Suprapubic skin (tissue), 4 donors: ENCODE measurements at places on chromosomes 1 and 21.

DNA sequence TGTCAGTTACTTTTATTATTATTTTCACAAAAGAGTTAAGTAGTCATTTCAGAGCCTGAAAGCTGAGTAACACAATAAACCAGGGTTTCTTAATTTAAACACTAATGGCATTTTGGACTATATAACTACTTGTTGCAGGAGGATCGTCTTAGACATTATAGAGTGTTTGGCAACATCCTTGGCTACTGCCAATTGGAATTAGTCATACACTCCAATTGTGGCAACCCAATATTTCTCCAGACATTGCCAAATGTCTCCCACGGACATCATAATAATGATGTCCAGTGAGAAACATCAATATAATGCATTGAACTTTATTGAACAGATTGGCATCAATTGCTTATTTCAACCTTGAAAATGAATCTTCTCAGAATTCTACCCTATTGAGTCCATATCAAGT is 441.9 kb upstream of the ADGRL4 start:
- DNase-seq: no peak

- peak; percentile 92 for DNase-seq
Observed at GRCh38 chr1:2548068-2548589, 8.0 kb upstream of the TNFRSF14 start.

GRCh38 chr1:235012436-235013210 is 116.0 kb downstream of the TOMM20 start:
- peak; percentile 67 for DNase-seq

- no peak for DNase-seq
Observed at GRCh38 chr1:167670563-167670962, 40.5 kb downstream of the RCSD1 start.

GRCh38 chr1:15414445-15414983 is 4.8 kb downstream of the EFHD2 start:
- DNase-seq: no peak

DNA sequence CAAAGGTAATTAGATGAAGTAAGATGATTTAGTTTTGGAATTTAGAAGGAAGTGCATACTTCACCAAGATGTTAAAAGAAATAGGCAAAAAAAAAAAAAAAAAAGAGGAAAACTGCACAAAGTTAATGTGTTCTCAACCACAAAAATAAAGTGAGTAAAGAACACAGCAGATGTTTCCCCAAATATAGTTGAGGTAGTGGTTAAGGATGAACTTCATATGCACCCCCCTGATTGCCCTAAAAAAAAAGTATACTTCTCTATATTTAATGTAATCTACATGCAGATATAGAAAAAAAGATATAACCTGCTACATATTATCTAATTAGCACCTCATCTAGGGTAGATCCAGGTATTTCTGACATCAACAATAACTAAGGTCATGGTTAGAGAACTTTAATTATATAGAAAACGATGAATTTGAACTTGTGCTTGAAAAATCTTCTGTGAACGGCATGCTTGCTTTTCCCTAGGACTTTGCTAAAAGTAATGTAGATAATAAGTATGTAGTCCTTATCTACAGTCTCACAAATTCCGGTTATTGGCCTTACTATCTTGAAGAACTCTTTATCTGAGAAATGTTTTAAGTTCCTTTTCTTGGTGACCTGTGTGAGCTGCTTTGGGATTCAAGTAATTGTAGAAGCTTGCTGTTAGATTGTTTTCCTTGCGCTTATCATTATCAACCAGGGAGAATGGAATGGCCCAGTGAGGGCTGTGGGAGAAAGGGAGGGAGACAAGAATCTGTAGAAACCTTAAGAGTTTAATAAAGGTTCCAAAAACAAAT is 70.1 kb upstream of the LRRC7 start:
- DNase-seq: no peak

GRCh38 chr1:168031627-168032026 is 94.8 kb upstream of the MPC2 start:
- no peak for DNase-seq

DNA sequence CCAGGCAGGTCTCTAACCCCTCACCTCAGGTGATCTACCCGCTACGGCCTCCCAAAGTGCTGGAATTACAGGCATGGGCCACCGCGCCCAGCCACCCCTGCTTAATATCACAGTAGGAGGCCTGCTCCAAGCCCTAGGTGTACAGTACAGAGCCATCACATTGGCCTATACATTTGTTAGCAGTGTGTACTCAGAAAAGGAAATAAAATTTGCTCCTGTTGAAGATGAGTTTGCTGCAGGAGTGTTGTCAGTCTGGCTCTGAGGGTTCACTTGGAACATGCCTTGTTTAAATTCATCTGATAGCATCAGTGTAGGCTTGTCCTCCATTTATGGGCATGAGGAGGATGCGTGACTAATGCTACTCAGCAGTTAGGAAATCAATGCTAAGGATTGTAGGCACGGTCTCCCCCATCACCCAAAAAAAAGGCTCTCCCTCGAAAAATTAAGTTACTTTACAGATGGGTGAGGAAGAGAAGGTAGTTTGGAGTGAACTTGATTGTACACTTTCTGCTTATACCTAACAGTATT is 4.6 kb upstream of the ENAH start:
- DNase-seq: no peak

DNA sequence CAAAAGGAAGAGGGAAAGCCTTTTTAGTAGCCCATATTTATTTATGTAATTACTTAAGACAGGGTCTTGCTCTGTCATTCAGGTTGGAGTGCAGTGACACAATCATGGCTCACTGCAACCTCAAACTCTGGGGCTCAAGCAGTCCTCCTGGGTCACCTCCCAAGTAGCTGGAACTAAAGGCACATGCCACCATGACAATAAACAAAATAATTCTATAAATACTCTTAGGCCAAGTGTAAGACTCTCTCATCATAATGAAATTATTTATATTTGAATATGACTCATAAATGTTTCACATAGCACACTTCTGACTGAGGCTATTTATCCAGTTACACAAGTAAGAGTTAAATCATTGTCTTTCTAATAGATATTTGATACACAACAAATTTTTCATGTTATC is 314.7 kb downstream of the AMY1C start:
- no peak for DNase-seq

GRCh38 chr21:33247599-33247998 is 17.9 kb downstream of the IFNAR2 start:
- no peak for DNase-seq

DNA sequence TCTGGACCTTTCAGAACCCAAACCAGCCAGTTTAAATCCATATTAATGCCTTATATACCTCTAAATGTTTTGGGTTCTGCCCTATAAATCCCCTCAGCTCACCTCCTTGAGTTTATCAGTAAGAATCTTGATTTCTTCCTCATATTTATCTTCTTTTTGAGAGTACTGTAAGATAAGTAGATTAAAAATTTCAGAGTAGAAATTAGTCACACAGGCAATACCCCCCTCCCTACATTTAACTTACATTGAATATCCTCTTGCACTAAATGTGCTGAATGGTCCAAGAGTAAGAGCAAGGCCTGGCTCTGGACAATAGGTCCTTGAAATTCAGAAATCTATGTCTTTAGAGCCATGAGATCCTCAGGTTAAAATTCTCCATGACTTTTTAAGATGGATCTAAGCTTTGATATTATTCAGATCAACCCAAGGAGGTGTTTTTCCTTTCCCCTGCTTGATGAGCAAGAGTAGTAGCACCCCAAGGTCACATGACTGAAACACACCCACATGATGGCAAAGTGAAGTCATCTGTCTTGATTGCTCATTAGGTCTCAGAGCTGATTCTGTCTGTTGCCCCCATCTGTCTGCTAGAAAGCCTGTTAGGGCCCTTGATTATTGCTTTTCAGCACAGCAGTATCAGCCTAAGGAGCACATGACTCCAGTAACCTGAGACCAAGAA is 15.8 kb upstream of the NUP210L start:
- DNase-seq: no peak
